ENCODE measurements at places on chromosomes 16 and 17. TPM values are rescaled to one million over a fixed set of nuclear protein-coding genes. Genes with fewer than 3 reads are reported as not detected.

Gene MRPL45
- total RNA-seq, result 36.9 TPM

Gene RASL10B
- total RNA-seq, result 18.9 TPM

Gene TP53TG3B
- total RNA-seq, result not detected

Gene MAPT
- total RNA-seq, result 39.3 TPM

Gene IL21R
- total RNA-seq, result 0.14 TPM

Gene DHRS7C
- total RNA-seq, result 69.8 TPM

Gene PERCC1
- 0.35 TPM for total RNA-seq

Gene CHRNE
- 0.41 TPM for total RNA-seq

DNA sequence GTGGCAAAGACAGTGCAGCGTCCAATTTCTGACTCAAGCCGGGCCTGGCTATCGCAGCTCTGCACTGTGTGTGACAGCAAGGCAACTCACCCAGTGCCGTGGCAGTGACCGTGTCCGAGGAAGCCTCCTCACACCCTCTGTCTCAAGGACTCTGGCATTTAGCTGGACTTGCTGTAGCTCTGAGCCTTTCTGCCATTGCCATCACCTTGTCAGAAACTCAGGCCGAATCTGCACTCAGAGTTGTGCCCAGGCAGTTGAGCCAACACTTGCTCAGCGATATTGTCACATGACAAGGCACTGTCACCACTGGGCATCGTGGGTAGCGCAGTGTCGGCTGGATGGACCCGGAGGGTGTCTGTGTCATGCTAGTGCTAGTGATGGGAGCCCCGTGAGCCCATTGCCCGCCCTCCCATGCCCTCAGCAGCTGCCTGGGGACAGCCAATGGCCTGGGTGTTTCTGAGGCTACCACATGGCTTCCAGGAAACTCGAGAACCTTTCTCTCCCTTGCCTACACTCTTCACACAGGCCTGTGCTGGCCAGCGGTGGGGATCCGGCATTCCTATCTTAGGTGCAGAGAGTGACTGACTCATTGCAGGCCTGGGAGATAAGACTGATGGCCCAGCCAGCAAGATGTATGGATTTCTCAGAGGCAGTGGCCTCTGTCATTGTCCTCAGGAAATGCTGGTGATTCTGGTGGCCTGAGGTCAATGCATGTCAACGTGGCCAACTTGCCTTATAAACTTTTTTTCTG, 22.1 kb upstream of the STH start:
- DNase-seq, result no peak

DNA sequence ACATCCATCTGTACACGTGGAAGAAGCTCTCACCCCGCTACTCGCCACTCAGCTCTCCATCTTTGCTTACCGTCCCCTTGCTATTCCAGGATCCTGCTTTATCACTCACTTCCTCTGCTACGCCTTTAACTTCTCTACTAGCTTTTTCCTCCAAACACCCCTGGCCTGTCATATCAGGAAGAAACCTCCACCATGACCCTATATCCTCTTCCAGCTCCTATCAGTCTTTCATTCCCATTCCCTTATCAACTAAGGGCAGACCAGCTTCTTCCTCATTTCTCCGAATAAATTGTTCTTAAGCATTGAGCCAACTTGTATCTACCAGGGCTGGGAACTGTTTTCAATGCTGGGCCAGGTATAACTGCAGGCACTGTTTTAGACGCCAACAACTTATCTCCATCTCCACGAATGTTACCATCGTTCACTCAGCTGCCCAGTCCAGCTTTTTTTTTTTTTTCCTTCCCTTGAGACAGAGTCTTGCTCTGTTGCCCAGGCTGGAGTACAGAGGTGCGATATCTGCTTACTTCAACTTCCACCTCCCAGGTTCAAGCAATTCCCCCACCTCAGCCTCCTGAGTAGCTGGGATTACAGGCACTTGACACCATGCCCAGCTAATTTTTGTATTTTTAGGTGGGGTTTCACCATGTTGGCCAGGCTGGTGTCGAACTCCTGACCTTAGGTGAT, 4.3 kb downstream of the IQCK start:
- DNase-seq, result no peak

GRCh38 chr16:8402981-8403843, 187.1 kb downstream of the TMEM114 start:
- DNase-seq, result no peak

DNA sequence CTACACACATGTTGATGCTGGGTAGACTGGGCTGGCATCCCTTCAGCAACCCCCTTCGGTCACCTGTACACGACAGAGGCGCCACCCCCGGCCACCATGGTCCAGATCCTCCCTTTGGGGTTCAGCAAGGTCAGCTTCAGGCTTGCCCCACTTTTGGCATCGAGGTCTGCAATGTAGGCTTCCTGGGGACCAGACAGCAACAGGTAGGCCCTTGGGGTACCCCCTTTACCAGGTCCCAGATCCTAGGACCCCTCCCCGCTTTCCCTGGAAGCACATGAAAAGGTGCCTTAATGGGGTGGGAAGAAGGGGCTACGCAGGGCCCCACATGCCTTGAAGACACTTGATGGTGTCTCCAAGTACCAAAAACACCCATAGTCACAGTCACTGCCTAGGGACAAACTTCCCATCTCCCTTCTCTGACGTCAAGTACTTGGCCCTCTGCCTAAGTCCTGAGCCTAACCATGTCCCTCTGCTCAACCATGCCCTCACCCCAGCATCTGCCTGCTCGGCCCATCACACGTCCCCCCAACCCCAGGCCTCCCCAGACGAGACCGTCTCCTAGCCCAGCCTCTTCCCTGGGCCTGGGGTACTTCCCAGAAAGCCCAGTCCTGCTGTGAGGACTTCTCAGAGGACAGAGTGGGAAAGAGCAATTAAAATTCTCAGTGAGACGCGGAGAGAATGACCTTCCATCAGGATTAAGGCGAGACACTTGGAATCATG, 12.1 kb downstream of the ACLY start:
- DNase-seq, result no peak

GRCh38 chr17:66508896-66509844, 206.8 kb downstream of the PRKCA start:
- DNase-seq, result no peak

DNA sequence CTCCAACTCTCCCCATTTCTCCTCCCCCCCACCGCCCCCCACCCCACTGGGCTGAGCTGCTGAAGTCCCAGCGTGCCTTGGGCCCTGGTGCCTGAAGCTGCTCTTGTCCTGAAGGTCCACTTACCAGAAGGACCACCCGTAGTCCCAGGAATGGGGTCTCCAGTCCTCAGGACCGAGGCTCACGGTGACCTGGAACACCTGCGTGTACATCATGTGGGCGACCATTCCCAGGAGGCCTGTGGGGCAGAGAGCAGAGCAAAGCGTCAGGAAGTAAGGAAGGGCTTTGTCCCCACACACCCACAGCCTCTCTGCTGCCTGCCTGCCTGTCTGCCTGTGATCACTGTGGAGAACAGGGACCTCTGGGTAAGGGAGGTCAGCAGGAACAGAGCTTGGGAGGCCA, 218.7 kb downstream of the GSG1L start:
- no peak for DNase-seq

DNA sequence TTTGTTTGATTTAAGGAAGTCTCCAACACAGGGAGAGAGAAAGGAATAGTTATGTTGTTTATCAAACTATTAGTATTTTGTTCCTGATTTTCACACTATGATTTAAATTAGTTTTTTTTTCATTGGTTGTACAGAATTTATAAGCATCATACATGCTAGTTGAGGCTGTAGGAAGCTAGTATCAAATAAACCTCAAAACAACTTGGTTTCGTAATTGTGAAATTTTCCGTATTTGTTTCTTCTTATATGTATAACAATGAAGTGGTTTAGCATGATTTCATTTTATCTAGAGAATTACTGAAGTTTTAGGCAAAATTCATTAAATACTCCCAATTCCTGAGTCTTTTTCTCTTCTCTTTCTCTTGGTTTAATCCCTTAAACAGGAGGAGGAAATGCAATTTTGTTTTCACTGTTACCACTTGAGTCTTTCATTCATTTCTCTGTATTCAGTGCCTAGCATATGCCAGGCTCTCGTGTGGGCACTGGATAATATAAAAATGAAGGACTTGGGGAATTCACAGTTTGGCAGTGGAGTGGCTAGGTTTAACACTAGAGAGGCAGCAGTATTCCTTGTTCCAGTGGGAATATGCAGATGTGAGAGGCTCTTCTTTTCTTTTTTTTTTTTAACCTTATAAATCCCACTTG, 1.8 kb downstream of the CYLD start:
- no peak for DNase-seq

DNA sequence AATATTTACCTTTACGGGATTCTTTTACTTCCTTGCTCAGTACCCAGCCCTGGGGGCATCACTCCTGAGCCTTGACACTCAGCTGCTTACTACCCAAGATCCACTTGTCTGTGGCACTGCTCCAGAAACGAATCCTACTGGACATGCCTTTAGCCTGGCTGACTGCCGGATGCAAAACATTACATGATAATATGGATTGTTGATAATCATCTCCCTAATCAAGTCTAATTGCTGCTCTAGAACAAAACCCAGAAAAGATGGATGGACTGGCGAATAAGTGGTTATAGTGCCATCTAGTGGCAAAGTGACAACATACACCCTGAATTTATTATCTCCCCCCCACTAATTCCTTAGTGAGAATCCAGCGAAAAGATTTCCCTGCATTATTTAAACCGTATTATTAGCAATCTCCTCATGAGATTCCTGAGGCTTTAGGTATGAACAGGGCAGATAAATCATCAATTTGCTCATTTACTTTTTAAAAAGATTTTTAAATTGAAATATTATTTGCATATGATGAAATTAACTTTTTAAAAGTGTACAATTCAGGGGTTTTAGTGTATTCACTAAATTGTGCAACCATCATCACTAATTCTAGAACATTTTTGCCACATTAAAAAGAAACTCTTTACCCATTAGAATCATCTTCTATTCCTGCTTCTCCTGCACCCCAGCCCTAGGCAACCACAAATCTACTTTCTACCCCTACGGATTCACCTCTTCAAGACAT, 61.6 kb downstream of the RGS9 start:
- no peak for DNase-seq

DNA sequence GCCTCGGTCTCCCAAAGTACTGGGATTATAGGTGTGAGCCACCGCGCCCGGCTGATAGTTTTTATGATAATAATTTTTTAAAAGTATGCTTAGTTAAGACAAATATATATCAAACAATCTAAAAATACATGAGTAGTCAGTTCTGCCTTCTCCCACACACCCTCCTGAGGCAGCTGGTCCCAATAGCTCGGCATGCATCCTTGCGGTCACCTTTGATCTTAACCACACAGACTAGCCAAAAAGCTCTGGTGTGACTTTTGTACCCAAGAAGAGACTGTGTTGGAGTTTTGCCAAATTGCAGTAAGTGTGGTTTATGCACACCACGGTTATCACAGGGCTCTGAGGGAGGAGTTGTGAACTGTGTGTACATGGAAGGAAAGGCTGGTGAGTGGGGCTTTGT, 25.6 kb downstream of the ATP6V0A1 start:
- DNase-seq, result no peak

DNA sequence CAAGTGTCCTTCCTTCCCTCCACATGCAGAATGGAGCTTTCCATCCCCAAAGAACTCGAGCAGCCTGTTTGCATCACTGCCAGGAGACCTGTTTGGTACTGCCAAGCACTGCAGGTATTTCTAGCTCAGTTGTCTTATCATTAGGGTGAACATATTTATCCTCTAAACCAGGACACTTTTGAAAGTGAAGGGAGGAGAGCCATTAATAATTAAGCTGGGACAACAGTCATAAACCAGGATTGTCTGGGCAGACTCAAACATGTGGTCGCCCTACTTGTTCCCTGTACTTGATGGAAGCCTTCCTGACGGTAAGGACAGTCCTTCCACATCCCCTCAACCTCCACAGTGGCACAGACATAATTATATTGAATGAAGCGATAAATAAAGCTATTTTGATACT, 67.4 kb downstream of the PRKCA start:
- no peak for DNase-seq

- no peak for DNase-seq
Observed at GRCh38 chr17:76696763-76697701, 13.7 kb downstream of the MXRA7 start.

DNA sequence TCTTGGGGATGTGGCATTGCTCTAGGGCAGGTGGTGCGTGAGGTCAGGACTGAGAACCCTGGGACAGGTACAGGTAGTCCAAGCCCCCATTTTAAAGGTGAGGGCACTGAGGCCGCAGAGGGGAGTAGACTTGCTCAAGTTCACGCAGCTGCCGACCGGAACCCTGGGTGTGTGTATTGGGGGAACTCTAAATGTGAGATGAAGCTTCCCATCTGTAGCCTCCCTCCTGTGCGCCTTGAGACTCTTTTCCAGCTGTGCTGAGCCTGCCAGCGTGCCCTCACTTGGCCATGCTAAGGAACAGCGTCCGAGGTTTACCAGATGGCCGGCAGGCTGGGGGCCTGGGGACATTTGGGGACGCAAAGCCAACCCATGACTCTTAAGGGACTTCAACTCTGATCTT, 79.0 kb upstream of the CDC42EP4 start:
- DNase-seq, result peak; percentile 62

- DNase-seq, result no peak
Observed at GRCh38 chr17:79834565-79835469, 4.4 kb downstream of the CBX4 start.

DNA sequence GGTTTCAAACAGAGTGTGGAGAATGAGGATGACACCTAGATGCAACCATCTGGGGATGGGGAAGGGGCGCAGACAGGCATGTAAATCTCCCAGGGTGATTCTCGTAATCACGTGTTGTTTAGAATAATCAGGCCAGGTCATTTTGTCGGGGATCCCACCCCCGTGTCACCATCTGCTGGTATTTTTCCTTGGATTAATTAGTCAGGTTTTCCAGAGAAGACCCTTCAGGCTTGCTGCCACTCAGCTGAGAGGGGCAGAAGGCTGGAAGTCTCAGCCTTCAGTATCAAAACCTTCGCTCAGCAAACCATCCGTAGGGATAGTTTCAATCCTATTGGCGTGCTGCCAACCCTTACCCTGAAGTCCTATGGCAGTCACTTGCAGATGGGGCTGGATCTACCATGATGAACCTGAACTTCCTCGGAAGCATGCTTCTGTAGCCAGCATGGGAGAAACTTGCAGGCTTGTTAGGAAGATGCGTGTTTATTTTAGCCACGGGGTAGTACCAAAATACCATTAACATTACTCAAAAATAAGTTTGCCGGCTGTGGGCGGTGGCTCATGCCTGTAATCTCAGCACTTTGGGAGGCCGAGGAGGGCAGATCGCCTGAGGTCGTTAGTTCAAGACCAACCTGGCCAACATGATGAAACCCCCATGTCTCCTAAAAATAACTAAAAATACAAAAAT, 7.5 kb upstream of the ADCY9 start:
- no peak for DNase-seq

- peak; percentile 13 for DNase-seq
Observed at GRCh38 chr17:49570540-49571242, 5.0 kb upstream of the NXPH3 start.

GRCh38 chr17:65987988-65988387, 203.9 kb downstream of the CEP112 start:
- no peak for DNase-seq

GRCh38 chr16:20611975-20612481, 35.9 kb upstream of the ACSM2B start:
- peak; percentile 87 for DNase-seq
